NT2/D1 (cell line): ENCODE measurements at places on chromosomes 2 and 18.
A peak's percentile ranks its signal among the peaks of the same experiment; 100 is the strongest.

DNA sequence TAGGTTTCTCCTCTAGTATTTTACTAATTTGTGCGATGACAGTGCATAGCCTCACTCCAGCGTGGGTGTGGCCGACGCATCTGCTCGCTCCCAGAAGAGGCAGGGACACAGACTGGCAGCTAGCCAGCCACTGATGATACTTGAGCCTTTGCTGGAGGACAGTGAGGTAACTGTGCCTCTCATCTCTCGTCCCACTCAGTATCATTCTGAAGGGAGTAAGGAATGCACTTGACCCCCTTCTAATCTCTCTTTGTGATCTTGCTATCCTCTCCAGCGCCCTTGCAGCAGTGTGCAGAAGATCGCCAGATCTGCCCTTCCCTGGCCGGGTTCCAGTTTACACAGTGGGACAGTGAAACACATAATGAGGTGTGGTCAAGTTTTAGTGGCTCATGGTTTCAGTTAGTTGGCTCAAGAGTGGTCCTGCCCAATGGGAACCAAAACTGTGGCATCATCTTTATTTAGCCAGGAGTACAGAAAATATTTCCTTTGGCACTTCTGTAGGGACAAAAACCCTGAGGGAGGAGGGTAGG, 17.5 kb downstream of the NCAPH start:
- DNase-seq: no peak

DNA sequence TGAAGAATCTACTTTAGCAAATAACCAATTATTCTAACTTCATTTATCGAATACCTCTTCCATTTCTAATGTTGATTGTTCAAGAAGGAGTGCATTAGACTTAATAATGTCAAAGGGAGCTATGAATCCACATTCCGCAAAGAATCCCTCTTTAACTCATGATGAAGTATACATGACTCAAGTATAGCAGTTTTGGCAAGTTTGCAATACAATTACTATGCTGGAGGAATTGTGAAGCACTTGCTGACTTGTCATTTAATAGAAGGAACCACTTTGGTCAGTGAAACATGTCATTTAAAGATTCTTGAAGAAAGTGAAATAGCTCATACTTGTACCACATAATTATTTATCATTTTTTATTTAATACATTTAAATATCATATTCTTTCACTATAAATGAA, 125.1 kb downstream of the SLC39A10 start:
- no peak for DNase-seq

DNA sequence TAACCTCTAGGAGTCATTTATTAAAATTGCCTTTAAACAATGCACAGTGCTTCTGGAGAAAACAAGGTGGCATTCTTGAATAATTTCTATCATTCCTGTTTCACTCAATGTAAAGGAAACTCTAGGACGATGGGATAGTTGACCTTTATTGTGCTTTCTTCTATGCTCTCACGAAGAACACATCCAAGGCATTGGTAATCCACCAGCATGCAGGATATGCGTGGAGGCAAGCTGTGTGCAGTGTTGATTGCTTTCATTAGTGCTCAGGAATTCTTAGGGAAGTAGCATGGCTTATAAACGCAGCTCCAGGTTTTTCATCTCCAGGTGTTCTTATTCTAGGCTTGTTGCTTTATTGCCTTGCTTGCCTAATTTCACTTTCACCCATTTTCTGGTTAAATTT, 58.4 kb upstream of the CAVIN2 start:
- peak; percentile 23 for DNase-seq

GRCh38 chr18:61635901-61636528, 256.8 kb downstream of the RNF152 start:
- no peak for DNase-seq

GRCh38 chr2:172467382-172467781, 40.0 kb downstream of the ITGA6 start:
- DNase-seq: no peak

- peak; percentile 49 for DNase-seq
These were observed 155.8 kb downstream of the CDH7 start for GRCh38 chr18:65906621-65907034.

- no peak for DNase-seq
These were observed 30.7 kb upstream of the GPAT2 start for GRCh38 chr2:96065381-96065930.

DNA sequence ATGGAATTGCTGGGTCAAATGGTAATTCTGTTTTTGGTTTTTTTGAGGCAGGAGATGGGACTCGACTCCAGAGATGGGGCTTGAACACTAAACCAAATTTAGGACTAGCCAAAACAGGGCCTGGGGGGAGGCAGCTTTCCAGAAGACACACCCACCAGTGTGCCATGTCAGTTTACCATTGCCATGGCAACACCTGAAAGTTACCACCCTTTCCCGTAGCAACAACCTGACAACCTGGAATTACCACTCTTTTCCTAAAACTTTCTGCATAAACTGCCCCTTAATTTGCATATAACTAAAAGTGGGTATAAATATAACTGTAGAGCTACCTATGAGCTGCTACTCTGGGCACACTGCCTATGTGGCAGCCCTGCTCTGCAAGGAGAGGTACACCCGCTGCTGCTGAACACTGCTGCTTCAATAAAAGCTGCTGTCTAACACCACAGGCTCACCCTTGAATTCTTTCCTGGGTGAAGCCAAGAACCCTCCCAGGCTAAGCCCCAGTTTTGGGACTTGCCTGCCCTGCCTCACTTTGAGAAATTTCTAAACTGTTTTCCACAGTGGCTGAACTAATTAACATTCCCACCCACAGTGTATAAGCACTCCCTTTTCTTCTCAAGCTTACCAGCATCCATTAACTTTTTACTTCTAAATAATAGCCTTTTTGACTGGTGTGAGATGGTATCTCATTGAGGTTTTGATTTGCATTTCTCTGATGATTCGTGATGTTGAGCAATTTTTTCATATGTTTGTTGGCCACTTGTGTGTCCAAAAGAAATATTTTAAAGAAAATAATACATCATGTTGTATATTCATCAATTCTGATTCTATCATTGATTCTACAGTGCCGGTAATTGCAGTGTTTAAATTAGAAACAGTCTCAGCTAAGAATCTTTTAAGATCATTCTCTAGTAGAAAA, 10.6 kb downstream of the CDK15 start:
- no peak for DNase-seq

DNA sequence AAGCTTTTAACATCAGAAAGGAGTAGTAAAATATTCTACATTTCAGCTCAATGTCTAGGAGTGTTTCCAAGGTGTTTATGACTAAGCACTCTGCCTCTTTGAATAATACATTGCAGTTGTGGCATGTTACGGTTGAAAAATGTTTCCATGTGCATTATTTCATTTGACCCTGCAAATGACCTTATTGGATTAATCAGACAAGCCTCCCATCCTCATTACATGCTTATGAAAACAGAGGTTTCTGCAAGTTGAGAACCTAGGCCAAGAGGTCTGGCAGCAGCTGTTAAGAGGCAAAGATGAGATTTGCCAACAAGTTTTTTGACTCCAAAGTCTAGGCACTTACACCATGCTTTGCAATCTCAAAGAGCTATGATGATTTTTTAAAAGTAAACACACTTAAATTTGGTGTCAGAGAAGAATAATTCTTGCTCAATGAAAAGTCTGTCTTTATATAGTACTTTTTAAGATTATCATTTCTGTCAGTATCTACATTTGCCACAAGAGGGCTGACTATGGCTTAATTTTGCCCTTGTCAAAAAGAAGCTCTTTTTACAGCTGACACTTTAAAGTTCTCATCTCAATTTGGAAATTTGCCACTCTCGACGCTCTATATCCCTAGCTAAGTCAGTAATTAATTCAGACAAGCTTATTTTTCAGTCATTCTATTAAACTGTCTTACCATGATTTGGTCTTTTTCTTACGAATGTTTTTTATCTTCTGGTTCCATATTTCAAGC, 260.6 kb downstream of the PAX3 start:
- no peak for DNase-seq

GRCh38 chr18:63356272-63356896, 10.6 kb downstream of the KDSR start:
- no peak for DNase-seq

DNA sequence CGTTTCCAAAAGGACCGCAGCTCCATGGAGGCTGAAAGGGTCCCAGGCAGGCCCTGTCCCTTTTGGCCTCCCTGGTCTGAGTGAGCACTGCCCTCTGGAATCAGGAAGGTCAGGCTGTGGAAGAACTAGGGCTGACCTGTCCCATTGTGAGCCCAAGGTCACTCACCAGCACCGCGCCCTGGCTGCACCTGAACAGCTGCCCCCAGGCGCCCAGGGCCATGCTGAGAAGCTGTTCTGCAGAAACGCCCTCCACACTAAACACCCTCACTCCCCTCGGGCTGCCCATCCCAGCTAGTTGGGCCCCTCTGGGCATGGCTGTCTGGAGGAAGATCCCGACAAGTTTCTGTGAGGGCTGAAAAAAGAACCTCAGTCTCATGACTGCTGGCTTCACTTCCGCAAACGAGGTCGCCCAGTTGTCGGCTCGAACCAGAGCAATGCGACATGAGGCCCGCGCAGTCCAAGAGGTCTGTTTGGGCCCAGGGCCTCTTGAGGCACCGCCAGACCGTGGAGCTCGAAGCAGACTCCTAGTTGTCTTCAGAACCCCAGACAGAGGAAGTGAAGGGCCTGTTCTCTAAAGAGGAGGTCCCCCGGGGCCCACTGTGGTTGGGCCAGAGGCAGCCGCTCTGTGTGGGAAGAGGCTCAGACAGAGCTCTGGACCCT, 64.4 kb downstream of the INPP5D start:
- DNase-seq: no peak

- DNase-seq: no peak
These were observed 206.6 kb upstream of the RBMS1 start for GRCh38 chr2:160700021-160700814.
